ENCODE measurements at places on chromosomes 13 and 19. TPM values are rescaled to one million over a fixed set of nuclear protein-coding genes. Genes with fewer than 3 reads are reported as not detected.

- peak; percentile 77 for DNase-seq
- H3K27me3 ChIP-seq: no peaks in the 10 kb centered on the region
- H3K36me3 ChIP-seq: no peaks in the 10 kb centered on the region
- H3K4me3 ChIP-seq: no peak overlapping the region
These were observed 18.9 kb upstream of the ZSCAN5A start for GRCh38 chr19:56333506-56333905.

- H3K27ac ChIP-seq: no peak overlapping the region
- H3K27me3 ChIP-seq: no peaks in the 10 kb centered on the region
- H3K36me3 ChIP-seq: no peaks in the 10 kb centered on the region
These were observed 6.9 kb downstream of the RAB8A start for GRCh38 chr19:16118489-16119033.

GRCh38 chr13:107348925-107349324, 781.0 kb upstream of the ARGLU1 start:
- H3K4me1 ChIP-seq: no peaks in the 10 kb centered on the region
- no peak overlapping the region for H3K4me3 ChIP-seq
- H3K27ac ChIP-seq: peak overlapping the region; percentile 18
- no peaks in the 10 kb centered on the region for H3K27me3 ChIP-seq
- no peak for DNase-seq
- H3K36me3 ChIP-seq: no peaks in the 10 kb centered on the region

- DNase-seq: peak; percentile 91
- H3K27me3 ChIP-seq: no peaks in the 10 kb centered on the region
- H3K4me3 ChIP-seq: no peak overlapping the region
- H3K36me3 ChIP-seq: no peaks in the 10 kb centered on the region
- peaks cover 10% of the 10 kb centered on the region for H3K4me1 ChIP-seq
These were observed 32.2 kb downstream of the MYO9B start for GRCh38 chr19:17107546-17108452.

The ANKRD27 gene
- 20.9 TPM for polyA plus RNA-seq

DNA sequence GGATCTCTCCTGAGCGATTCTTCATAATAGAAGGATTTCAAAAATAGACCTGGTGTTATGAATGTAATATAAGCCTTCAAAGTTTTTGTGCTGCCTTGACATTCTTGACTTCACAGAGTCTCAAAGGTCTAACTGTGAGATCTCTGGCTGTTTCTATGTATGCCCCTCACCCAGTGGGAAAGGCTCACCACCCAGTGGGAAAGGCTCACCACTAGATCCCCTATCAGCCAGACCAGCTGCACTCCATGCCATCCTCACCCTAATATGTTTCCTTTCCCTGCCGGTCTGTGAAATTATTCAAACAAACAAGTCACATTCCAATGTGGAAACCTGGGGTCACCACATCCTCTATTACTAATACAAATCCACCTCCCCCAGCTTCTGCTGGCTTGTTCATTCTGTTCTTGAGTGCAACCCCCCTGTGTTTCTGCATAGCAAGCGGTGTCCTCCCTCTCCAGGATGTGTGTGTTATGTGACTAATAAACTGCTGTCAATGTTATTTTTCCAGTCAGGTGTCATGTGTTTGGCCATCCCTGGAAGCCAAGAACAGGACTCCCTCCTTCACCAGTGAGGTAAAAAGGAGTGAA, 13.8 kb upstream of the SLITRK1 start:
- no peak for DNase-seq
- H3K4me3 ChIP-seq: no peak overlapping the region
- no peaks in the 10 kb centered on the region for H3K27me3 ChIP-seq
- H3K4me1 ChIP-seq: no peaks in the 10 kb centered on the region

- H3K4me1 ChIP-seq: peaks cover 11% of the 10 kb centered on the region
- DNase-seq: no peak
- H3K4me3 ChIP-seq: no peak overlapping the region
- no peaks in the 10 kb centered on the region for H3K36me3 ChIP-seq
These were observed 146.3 kb downstream of the GGACT start for GRCh38 chr13:100442095-100442832.

The ZNF132 gene
- 0.95 TPM for polyA plus RNA-seq

The ADPRHL1 gene
- polyA plus RNA-seq: 0.58 TPM

GRCh38 chr13:33745370-33746324, 72.3 kb upstream of the RFC3 start:
- H3K36me3 ChIP-seq: no peaks in the 10 kb centered on the region
- DNase-seq: no peak

DNA sequence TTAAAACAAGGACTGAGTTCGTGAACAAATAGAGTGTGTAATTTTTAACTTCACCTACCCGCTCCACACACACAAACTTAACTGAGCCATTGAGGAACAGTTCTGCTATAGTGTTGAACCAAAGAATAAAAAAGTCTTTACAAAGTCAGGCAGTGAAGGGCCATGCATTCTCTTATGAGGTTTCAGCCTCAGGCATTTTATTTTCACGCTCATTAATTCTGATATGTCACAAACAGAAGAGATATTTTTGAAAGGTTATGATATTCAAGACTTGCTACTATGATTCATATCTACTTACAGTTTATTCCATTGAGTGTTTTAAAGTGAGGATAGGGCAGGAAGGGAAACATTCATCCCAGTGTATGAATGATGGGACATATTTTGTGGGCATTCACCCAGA, 282.2 kb downstream of the SLITRK5 start:
- H3K27ac ChIP-seq: no peak overlapping the region
- H3K27me3 ChIP-seq: no peaks in the 10 kb centered on the region

The STOML3 gene
- polyA plus RNA-seq: not detected

The LDLR gene
- polyA plus RNA-seq: 116 TPM

DNA sequence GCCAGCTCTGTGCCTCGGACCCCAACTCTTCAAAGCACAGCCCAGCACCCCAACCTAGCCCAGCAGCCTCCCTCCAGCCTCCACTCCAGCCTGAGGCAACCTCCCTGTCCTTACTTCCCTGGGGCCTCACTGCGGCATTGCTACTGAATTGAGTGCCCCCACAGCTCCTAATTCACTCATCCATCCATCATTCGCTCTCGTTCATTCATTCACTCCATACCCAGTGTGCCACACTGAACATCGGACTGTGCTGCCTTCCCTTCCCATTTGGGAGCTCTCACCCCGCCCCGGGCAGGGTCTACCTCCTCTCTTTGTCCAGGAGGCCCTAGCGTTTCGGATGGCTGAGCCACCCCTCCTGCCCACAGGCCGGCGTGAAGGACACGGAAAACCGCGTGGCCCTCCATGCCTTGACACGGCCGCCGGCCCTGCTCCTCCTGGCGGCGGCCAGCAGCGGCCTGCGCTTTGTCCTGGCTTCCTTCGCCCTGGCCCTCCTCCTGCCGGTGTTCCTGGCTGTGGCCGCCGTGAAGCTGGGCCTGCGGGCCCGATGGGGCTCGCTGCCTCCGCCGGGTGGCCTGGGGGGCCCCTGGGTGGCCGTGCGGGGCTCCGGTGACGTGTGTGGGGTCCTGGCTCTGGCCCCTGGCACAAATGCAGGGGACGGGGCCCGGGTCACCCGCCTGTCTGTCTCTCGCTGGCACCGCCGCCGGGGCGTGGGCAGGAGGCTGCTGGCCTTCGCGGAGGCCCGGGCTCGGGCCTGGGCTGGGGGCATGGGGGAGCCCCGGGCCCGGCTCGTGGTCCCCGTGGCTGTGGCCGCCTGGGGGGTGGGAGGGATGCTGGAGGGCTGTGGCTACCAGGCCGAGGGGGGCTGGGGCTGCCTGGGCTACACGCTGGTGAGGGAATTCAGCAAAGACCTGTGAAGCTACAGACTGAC, 1.3 kb downstream of the NAT14 start:
- DNase-seq: no peak
- H3K36me3 ChIP-seq: no peaks in the 10 kb centered on the region
- H3K27me3 ChIP-seq: no peaks in the 10 kb centered on the region
- H3K4me3 ChIP-seq: no peak overlapping the region
- H3K27ac ChIP-seq: peak overlapping the region; percentile 93

- no peaks in the 10 kb centered on the region for H3K36me3 ChIP-seq
- no peak for DNase-seq
- H3K27ac ChIP-seq: no peak overlapping the region
- H3K4me1 ChIP-seq: no peaks in the 10 kb centered on the region
These were observed 862.6 kb downstream of the DIAPH3 start for GRCh38 chr13:59301174-59301567.

The CCL25 gene
- polyA plus RNA-seq: not detected

The VAV1 gene
- not detected for polyA plus RNA-seq

GRCh38 chr19:33798681-33799111, 2.0 kb downstream of the KCTD15 start:
- peak overlapping the region; percentile 96 for H3K27ac ChIP-seq
- peak overlapping the region; percentile 93 for H3K4me3 ChIP-seq
- DNase-seq: no peak
- H3K36me3 ChIP-seq: no peaks in the 10 kb centered on the region

The LPAR2 gene
- 33.1 TPM for polyA plus RNA-seq

The ZFP14 gene
- polyA plus RNA-seq: 6.0 TPM

The NANOS3 gene
- 4.0 TPM for polyA plus RNA-seq

- DNase-seq: no peak
- H3K36me3 ChIP-seq: no peaks in the 10 kb centered on the region
- peaks cover 10% of the 10 kb centered on the region for H3K4me1 ChIP-seq
- H3K4me3 ChIP-seq: no peak overlapping the region
- H3K27ac ChIP-seq: no peak overlapping the region
These were observed 248.1 kb downstream of the EFNB2 start for GRCh38 chr13:106287351-106287750.

The SLC10A2 gene
- polyA plus RNA-seq: 0.74 TPM

The PEAK3 gene
- polyA plus RNA-seq: 0.57 TPM

The KCNK6 gene
- polyA plus RNA-seq: 16.0 TPM

GRCh38 chr13:99415014-99415650, 86.1 kb upstream of the TM9SF2 start:
- H3K27me3 ChIP-seq: no peaks in the 10 kb centered on the region
- H3K4me3 ChIP-seq: no peak overlapping the region
- DNase-seq: no peak
- no peak overlapping the region for H3K27ac ChIP-seq

All from hepatocyte (in vitro differentiated cells).